ENCODE measurements at places on chromosomes 5 and 9.

GRCh38 chr5:947626-948471 lies 55.2 kb downstream of the TRIP13 start:
- DNase-seq, result no peak

DNA sequence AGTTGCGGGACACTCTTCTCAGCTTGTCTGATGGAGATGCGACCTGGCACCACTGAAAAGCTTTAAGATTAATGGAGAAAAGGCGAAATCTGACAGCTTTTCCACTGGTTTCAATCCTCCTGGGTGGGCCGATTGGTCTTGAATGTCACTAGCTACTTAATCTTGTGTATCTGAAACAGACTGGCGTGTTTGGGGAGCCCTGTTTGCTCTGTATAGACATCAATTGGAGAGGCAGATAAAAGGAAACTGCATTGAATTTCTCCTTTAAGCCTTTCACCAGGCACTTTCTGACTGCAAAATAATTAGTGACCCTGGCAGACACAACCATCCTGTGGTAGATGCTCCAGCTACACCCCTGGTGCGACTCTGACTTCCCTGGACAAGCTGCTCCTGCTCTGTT lies 224.2 kb downstream of the NDUFS4 start:
- no peak for DNase-seq

GRCh38 chr9:81538890-81539289 lies 150.5 kb downstream of the TLE1 start:
- no peak for DNase-seq

GRCh38 chr9:93886911-93887310 lies 68.2 kb downstream of the BARX1 start:
- no peak for DNase-seq

DNA sequence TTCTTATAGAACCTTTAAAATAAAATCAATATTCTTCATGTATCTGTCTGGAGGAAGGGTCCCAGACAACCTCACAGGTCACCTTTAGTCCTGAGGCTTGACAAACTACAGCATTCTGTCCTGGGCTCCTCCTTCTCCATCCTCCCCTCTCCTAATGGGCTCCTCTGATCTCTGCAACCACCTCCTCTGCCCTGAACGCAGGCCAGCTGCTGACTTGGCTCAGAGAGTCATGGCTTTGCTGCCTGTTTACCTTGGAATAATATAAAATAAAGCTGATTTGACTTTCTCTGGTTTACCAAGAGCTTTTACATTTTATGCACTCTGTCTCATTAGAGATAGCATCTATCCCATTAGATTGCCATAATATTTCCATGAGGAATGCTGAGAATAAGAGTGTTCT lies 159.4 kb downstream of the SEMA6A start:
- no peak for DNase-seq

DNA sequence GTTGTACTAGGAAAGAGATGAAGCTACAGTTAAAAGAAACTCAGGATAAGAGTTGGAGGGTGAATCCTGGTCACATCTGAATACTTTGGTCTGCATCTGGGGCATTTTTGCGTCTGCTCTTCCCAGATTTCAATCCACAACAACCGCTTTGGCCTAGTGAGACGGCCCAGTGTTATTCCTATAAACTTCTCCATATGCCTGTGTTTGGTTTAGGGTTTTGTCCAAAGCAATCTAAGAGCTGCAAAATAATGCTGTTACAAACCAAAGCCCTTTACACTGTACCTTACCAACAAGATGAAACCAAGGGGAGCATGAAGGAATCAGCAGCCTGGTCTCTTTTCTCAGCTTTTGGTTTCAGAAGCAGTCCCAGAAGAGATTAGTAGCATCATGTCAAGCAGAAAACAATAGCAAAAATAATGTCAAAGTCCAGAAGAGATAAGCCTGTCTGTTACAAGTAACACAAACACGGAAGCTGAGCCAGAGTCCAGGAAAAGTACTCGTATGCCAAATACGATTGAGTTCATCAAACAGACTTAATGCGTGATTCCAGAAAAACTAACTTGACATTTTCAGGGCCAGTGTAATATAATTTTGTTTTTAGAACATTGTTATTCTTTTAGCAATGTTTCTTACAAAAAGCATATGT lies 379.9 kb upstream of the ACO1 start:
- no peak for DNase-seq

- no peak for DNase-seq
Measured at GRCh38 chr9:121741228-121741918, 89.9 kb downstream of the DAB2IP start.

GRCh38 chr9:14661421-14662059 lies 31.7 kb downstream of the ZDHHC21 start:
- DNase-seq, result peak; percentile 13

DNA sequence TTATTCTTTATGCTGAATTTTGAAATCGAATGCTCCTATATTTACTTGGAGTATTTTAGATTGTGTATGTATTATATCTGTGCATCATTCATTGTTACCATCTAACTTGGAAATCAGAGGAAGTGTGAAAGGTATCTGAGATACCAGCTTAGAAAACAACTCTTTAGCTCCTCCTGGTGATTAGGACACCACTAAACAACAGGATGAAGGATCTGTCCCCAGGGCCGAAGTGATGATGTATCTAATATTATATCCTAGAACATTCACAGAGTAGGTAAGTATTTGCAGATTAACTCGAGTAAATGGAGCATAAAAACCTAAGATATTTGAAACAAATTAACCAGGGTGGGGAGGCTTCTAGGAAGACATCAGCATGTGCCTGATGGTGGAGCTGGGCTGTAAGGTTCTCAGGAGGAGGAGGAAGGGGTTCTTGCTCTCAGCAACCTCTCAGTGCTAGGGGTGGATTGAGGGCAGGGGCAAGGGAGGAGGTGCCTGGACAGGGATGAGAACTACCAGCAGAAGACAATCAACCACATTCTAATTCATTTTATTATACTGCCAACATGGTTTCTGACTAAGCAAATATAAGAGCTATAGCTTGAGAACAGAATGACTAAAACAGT lies 2.6 kb upstream of the NFIL3 start:
- DNase-seq, result peak; percentile 47

- DNase-seq, result no peak
Measured at GRCh38 chr5:142438573-142438972, 113.8 kb upstream of the SPRY4 start.

DNA sequence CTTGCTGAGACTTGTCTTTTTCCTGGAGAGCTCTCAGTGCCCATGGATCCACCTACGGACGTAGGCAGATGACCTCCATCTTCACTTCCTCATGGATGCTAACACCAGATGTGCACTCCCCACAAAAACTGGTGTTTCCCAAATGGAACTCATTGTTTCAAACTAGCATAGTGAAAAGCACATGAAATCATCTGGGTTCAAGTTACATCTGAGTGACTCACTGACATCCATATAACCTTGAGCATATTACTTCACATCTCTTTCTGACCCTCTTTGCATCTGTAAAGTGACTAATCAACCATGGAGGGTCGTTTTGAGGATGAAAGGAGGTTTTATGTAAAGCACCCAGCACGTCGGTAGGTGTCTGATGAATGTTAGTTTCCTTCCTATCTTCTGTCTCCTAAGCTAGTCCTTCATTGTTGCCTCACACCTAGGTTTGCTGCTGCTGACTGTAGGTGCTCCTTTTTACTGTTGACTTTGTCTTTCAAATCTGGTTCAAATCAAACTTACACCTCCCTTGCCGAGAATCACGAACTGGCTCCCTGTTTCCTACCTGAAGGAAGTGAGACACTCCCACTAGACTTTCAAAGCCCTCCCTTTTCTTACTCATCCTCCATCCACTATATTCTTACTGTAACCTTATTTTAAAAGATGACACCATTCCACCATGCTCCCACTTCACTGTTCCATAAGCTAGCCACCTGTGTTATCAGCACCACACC lies 10.3 kb downstream of the OCLN start:
- no peak for DNase-seq

GRCh38 chr9:20376042-20376441 lies 246.3 kb downstream of the MLLT3 start:
- DNase-seq, result no peak

DNA sequence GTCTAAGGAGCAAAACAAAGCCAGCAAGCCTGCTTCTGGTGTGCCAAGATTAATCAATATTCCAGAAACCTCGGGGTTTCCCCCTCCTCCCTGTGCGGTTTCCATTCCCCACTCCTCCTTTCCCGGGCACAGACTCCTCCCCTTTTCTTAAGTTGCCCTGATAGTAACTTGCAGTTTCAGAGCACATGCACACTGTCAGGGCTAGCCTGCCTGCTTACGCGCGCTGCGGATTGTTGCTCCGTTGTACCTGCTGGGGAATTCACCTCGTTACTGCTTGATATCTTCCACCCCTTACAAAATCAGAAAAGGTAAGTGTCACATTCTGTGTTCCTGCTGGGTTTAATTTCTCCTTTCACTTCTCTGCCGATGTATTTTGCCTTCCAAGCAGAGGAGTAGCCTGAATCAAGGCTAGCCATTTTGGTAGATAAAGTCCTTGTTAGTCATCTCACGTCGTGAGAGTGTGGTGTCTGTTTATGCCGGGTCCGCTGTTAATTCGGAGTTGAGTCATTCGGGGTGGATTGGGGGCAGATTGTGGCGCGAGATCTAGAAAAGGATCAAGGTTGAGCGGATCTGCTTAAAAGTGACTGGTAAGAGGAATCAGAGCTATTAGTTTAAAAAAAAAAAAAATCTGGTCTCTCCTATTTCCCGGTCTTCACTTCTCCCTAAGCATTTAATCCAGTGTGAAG lies at the start of gene SLC1A3:
SLC1A3 (plus strand) TSS at position 179 of the 686 bp plus-strand sequence. CDS start 1,818 bp downstream, outside the sequence.
- peak; percentile 81 for DNase-seq

DNA sequence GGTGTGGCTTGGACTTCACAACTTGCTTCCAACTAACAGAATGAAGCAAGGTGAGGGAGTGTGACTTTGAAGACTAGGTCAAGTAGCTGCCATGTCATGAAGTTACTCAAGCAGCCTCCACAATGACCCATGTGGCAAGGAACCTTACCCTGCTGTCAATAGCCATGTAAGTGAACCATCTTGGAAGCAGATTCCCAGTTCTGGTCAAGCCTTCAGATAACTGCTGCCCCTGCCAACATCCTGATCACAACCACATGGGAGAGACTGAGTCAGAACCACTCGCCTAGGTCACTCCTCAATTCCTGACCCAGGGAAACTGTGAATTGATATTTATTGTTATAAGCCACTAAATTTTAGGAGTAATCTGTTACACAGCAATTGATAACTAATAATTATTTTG lies 10.9 kb downstream of the ZCCHC10 start:
- no peak for DNase-seq

GRCh38 chr5:140240987-140241706 lies 61.8 kb downstream of the PFDN1 start:
- DNase-seq, result peak; percentile 93

GRCh38 chr9:86676396-86676795 lies 270.9 kb downstream of the GAS1 start:
- DNase-seq, result no peak

- no peak for DNase-seq
Measured at GRCh38 chr9:13993632-13994185, 320.2 kb downstream of the NFIB start.

GRCh38 chr5:150801117-150801927 lies 22.8 kb downstream of the SMIM3 start:
- no peak for DNase-seq

DNA sequence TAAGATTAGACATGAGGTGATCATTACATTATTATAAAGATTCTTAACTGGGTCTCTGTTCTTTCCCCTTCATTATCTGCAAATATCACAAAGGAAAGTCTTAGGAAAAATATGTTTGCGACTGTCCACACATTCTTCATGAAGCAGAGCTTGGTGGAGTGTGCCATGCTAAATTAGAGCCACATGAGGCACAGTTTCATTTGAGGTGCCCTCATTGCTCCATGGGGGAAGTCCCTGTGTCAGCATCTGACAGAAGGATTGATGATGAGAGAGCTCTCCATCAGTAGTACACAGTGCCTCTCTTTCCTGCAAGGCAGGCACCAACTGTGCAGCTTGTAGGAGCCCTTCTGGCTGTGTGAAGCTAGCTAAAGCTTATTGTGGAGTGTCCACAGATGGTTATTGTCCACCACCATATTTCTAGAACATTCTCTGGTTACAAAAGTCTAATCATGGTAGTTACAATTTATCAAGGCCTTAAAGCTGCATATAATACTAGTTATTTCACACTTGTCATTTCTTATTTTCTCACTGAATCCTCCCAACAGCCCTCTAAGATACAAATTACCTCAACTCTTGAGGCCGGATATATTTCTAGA lies 63.9 kb downstream of the C9orf152 start:
- no peak for DNase-seq

DNA sequence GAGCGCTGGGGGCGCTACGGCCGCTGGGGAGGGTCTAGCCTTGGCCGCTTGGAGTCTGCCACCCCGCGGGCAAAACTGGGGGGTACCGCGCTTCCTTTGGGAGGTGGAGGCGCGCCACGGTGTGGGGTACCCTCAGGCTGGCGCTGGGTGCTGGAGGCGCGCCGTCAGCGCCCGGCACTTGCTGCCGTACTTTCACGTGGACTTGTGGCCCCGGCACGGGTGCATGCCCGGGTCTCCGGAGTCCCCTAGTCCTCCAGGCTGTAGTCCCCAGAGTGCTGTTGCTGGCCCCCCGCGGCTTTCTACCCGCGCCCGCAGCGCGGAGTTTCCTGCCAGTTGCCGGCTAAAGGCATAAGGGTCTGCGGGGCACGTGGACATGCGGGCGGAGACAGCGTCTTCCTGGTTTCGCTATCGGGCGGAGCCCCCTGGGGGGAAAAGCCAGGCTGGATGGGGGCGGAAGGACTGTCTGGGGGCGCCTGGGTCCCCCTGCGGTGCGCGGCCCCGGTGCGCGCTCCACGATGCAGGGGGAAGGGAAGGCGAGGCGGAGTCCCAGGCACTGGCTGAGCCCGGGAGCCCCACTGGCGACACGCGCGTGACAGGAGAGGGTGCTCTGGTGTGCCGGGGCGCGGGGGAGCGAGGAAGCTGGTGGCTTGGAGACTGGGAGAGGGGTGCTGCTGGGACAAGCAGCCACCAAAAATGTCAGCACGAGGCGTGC lies 666 bp downstream of the PPARGC1B start:
- DNase-seq, result peak; percentile 62

DNA sequence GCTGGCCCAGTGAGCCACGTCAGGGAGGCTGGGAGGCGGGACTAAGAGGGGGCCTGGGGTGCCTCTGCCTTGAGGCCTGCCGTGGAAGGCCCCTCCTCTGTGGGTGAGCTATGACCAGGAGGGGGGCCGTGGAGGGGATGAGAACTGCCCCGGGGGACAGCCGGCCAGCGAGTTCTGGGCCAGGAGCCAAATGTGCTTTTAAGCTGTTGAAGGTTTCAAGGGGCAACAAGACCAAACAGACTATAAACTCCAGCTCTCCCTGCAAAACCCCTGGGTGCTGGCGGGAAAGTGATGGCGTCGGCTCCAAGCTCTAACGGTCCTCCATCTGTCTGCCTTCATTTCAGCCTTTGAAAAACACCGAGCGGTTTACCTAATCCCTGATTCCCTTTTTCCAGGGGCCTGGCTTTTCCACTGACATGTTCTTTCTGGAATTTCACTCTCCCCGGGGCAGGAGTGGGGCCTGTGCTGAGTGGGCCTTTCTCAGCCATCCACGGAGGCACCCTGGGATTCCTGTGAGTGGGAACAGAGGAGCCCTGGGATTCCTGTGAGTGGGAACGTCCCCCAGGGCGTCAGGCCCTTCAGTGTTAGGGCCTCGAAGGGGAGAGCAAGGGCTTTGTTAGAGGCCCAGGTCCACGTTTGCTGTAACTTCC lies 65.6 kb downstream of the COL5A1 start:
- DNase-seq, result no peak
